NCI-H345 (cell line): ENCODE measurements at places on chromosomes 13 and 19.
A peak's percentile ranks its signal among the peaks of the same experiment; 100 is the strongest.

DNA sequence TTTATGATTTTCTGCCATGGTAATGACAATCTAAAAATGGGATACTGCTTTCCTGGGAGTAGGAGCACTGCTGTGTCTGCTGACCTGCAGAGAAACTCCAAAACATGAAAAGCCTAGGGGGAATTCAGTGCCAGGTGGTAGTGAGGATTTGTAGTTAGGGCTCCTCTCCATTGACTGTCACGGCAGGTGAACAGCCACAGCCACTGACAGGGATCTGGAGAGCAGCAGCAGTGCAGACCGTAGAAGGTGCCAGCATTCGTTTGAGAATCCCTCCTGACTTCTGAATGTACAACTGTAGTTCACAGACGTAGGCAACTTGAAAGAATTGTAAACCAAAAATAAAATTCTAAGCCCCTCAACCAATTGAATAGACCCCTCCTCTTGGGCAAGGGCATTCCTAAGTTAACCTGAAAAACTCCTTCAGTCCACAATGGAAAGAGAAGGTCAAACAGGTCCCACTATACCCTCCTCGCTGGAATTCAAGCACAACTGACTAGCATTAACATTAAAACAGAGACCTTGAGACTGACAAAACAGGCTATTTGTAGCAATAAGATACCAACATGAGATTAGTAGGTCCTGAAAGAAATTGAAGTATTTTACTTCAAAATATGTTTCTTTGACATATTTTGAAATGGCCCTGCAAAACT lies 1328.8 kb downstream of the OLFM4 start:
- peak; percentile 35 for DNase-seq

GRCh38 chr19:39401549-39402345 lies 4.9 kb upstream of the ZFP36 start:
- DNase-seq = no peak

- DNase-seq = no peak
Measured at GRCh38 chr19:35911173-35911572, 3.1 kb upstream of the TYROBP start.

DNA sequence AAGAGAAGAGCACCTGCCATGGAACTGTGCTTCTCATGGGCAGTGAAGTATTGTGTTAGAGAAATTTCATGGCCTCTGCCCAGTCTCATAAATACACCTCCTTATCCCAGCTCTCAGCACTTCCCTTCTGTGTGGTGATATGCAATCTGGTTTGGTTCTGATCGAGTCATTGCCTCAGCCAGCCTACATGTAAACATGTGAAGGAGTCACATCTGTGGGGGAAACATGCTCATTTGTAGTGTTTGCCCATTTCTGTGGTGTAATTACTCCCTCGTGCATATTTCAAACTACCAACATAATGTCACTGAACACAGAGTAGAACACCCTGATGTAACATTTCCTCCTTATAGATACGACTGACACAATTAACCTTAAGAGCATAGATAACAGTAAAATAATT lies 183.0 kb downstream of the DCT start:
- DNase-seq = no peak

- no peak for DNase-seq
Measured at GRCh38 chr13:104357672-104358354, 1291.6 kb upstream of the SLC10A2 start.

DNA sequence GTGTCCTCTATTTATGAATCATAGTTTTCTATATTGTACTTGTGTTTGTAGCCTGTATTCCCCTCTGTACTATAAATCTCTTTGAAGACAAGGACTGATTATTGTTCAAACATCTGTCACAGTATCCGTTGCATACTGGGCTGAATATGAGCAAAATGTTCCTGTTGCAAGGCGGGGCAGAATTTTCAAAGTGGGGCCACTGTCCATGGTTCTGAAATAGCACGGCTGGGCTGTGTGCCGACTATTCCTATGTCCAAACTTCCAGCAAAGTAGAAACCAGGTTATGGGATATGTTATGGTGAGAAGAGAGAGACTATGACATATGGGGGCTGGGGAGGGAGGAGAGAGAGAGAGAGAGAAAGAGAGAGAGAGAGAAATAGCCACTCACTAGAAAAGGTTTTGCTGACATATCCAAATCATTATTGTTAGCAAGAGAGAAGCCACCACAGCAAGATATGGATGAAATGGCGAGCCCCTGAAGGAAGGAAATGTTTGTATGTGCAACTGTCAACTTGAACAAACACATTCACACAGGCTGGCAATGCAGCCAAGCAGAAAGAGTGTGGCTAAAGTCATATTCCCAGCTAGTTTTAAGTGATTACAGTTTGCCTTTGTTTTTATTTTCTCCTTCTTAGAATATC lies 107.0 kb upstream of the GPR12 start:
- DNase-seq = no peak

DNA sequence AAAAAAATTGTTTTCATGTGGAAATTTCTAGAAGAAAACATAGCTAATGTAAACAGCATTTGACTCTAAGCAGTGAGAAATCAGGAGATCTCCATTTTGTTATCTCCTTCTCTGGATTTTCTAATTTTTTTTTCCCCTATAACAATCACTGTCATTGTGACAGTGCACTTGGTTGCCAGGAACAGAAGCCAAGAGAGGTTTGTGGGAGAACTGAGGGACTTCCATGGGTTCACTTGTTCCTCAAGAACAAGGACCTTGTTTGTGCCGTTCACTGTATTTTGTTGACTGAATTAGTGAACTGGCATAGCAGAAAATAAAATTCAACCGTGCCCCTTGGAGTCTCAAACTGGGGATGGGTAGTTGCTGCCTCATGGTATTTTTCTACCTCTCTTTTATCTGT lies 17.1 kb downstream of the SHISA7 start:
- no peak for DNase-seq

GRCh38 chr19:46608178-46608577 lies 7.0 kb downstream of the CALM3 start:
- no peak for DNase-seq

- DNase-seq = no peak
Measured at GRCh38 chr13:110409581-110409992, 102.5 kb downstream of the COL4A2 start.

DNA sequence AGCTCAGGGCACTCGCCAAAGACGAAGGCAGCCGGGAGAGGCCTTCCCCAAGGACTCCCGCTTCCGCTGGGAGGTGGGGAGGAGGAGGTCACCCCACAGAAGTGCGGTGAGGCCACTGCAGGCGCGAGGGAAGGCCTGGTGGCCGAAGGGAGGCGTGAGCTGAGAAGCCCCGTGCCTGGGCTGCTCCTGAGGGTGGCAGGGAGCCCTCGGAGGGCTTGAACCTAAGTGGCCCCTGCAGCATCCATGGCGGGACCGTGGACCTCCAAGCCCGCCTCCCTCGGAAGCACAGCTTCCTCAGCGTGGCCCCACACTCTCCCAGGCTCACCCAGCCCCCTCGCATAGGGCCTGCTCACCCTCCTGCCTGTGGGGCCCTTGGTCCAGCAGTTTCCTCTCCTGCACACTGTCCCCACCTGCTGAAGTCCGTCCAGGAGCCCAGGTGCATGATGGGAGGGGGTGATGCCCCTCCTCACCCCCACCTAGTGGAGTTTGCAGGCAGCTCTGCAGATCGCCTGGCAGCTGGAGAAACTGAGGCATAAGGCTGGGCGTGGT lies 25.9 kb downstream of the EFNA2 start:
- DNase-seq = no peak

- DNase-seq = no peak
Measured at GRCh38 chr13:101332583-101332982, 83.7 kb downstream of the NALCN start.

DNA sequence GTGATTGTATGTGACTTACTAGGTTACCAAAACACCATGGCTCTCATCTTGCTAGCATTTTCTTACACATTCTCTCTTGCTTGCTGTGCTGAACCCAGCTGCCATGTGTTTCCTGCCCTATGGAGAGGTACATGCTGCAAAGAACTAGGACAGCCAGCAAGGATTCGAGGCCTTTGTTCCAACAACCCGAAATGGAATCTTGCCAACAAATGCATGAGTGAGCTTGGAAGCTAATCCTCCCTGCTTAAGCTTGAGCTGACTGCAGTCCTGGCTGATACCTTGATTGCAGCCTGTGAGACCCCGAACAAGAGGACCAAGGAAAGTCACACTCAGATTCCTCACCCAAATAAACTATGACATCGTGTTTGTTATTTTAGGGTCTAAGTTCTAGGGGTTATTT lies 651.2 kb downstream of the SLITRK6 start:
- peak; percentile 95 for DNase-seq
